CD8-positive, alpha-beta T cell (primary cell): ENCODE measurements at places on chromosomes 12 and 14. TPM values are rescaled to one million over a fixed set of nuclear protein-coding genes. Genes with fewer than 3 reads are reported as not detected.

KRT6B gene
- not detected for total RNA-seq

CARMIL3 gene
- total RNA-seq: 0.19 TPM

NFATC4 gene
- total RNA-seq: not detected

TAS2R9 gene
- total RNA-seq: not detected

PROX2 gene
- 0.43 TPM for total RNA-seq

BMP4 gene
- not detected for total RNA-seq

CLEC12A gene
- not detected for total RNA-seq

SIX1 gene
- total RNA-seq: not detected

KRT83 gene
- total RNA-seq: not detected

STON2 gene
- not detected for total RNA-seq

KRT5 gene
- not detected for total RNA-seq

KRT71 gene
- total RNA-seq: not detected

GPR137C gene
- total RNA-seq: 0.22 TPM

ADAMTS20 gene
- not detected for total RNA-seq

GPR68 gene
- total RNA-seq: 3.6 TPM

LHX5 gene
- total RNA-seq: not detected

CCDC88C gene
- 266 TPM for total RNA-seq

TEDC1 gene
- 58.5 TPM for total RNA-seq

ADAM21 gene
- total RNA-seq: not detected

SLCO1B1 gene
- total RNA-seq: not detected

SMCO2 gene
- not detected for total RNA-seq

DDN gene
- total RNA-seq: 1.3 TPM

SLC5A8 gene
- total RNA-seq: not detected

MUCL1 gene
- total RNA-seq: not detected

C14orf180 gene
- total RNA-seq: not detected

TBX3 gene
- not detected for total RNA-seq

LRRC43 gene
- total RNA-seq: 0.39 TPM

TAS2R30 gene
- 3.3 TPM for total RNA-seq

TSHR gene
- not detected for total RNA-seq

CEBPE gene
- total RNA-seq: not detected

SERPINA1 gene
- total RNA-seq: 0.42 TPM

ZNF140 gene
- total RNA-seq: 9.1 TPM

CCDC196 gene
- total RNA-seq: not detected

SLC17A8 gene
- total RNA-seq: not detected

TMEM132C gene
- total RNA-seq: not detected

ALDH2 gene
- 0.43 TPM for total RNA-seq

KRT77 gene
- not detected for total RNA-seq

PIWIL1 gene
- not detected for total RNA-seq

HCAR2 gene
- total RNA-seq: not detected

C12orf57 gene
- total RNA-seq: 356 TPM

SRRM4 gene
- not detected for total RNA-seq

CIROP gene
- not detected for total RNA-seq

KERA gene
- total RNA-seq: not detected
